ENCODE measurements at places on chromosomes 3 and 15.
A peak's percentile ranks its signal among the peaks of the same experiment; 100 is the strongest.

GRCh38 chr15:25616471-25616870, 177.6 kb upstream of the UBE3A start:
- DNase-seq: no peak

DNA sequence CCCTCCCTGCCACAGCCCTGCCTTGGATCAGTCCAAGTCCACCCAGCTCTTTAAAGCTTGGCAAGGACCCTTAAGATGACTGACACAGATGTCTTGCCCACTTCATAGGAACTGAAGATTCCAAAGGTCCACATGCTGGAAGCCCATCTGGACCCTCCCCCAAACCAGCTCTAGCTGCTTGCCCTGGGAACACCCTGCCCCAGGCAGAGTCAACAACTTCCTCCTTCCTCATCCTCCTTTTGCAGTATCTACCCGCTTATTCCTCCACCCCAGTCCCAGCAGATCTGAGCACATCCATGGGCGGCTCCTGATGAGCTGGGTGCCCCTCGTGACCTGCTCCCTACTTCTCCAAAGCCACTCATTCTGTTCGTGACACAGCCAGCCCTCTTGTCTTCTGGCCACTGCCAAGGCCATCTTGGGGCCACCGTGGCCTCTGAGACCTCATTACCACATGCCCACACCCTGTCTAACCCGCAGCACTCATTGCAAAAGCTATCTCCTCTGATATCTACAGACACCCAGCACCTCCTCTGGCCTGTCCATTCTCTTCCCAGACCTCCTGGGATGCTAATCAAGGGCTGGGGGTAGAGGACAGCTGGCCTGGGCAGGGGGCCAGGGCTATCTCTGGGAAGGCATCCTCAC, 2.0 kb upstream of the PFKFB4 start:
- no peak for DNase-seq

- DNase-seq: peak; percentile 78
These were observed 10.5 kb upstream of the SLITRK3 start for GRCh38 chr3:165206454-165207266.

DNA sequence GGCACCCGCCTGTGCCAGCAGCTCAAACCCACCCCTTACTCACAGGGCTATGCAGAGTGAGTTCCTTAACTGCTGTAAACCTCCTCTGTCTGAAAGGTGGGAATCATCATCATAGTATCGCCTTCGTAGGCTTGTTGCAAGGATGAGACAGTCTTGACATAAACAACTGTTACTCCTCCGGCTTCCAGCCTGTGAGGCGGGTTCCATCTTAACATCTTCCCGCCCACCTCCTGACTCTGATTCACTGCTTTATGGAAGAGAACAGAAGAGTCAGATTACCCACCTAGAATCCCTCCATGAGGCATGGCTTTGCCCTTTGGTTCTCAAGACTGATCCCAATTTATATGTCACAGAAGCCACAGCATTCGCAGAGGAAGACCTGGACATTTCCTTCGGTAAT, 21.9 kb downstream of the POLR2M start:
- DNase-seq: no peak

DNA sequence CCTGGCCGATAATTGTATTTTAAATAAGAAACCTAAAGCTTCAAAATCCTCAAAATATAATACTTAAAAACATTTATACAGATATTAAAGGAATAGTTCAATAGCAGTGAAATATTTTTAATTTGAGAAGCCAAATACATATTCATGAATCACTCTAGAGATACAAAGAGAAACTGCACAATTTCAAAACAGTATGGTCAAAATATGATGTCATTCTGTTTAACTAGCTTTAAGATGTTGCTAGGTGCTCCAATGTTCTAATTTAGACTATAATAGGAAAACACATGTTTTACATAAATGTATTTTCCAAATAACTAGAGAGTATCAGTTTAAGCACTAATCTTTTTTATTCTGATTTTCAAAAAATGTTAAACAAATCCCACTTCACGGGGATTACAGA, 10.3 kb upstream of the NRROS start:
- no peak for DNase-seq

DNA sequence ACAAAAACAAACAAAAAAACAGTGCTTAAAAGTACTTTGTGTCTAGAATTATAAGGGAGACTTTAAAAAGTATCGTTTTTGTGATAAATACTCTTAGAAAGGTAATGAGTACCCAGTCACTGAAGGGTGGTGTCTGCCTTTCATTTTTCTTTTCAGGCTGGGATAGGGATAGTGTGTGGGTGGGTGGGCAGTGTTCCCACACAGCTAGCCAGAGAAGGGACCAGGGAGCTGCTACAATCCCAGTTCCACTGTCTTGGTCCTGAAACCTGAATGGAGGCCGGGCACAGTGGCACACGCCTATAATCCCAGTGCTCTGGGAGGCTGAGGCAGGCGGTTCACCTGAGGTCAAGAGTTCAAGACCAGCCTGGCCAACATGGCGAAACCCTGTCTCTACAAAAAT, 2.1 kb downstream of the GK5 start:
- no peak for DNase-seq

DNA sequence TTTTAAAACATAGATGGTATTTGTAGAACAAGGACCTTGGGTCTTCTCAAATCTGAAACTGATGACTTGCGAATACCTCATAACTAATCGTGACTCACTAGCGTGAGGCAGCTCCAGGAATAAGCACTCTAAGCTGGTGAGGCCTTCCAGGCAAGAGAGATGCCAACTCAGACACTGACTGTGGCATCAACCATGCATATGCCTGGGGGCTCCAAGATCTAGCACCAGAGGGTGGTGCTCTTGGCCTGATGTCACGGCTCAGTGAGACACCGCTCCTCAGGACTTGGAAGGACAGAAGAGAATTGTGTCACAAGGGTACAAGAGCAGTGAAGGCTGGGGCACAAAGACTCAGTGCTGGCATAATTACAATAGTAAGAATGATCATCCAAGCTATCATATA, 125.0 kb upstream of the TRIM42 start:
- no peak for DNase-seq

DNA sequence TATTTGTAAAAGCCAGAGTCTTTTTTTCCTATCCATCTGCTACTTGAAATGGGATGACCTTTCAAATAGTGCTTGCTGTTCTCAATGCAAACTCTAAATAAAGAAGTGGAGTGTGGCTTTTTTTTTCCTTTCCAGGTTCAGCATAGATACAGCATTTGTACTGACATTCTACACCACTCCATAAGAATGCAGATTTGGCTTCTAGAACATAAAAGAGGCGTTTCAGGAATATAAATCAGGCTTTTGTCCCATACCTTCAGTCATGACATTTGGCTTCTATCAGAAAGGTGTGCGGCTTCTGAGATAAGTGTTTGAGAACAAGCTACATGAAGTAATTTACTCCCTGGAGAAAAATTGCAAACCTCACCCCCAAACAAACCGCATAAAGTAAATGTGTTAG, 553.1 kb downstream of the FHIT start:
- no peak for DNase-seq

DNA sequence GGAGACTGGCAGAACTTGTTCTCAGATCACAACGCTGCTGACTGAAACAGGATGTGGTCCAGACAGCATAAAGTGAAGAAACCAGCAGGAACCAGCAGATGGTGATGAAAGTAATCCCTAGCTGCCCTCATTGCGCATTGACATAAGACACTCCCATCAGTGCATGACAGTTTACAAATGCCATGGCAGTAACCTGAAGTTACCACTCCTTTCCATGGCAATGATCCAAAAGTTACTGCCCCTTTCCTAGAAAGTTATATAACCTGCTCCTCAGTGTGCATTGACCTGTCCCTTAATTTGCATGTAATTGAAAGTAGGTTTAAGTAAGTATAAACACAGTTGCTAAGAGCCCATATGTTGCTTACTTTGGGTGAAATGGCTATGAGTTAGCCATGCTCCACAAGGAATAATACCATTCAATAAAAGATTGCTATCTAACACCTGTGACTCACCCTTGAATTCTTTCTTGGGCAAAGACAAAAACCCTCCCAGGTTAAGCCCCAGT, 149.1 kb upstream of the CD96 start:
- no peak for DNase-seq

DNA sequence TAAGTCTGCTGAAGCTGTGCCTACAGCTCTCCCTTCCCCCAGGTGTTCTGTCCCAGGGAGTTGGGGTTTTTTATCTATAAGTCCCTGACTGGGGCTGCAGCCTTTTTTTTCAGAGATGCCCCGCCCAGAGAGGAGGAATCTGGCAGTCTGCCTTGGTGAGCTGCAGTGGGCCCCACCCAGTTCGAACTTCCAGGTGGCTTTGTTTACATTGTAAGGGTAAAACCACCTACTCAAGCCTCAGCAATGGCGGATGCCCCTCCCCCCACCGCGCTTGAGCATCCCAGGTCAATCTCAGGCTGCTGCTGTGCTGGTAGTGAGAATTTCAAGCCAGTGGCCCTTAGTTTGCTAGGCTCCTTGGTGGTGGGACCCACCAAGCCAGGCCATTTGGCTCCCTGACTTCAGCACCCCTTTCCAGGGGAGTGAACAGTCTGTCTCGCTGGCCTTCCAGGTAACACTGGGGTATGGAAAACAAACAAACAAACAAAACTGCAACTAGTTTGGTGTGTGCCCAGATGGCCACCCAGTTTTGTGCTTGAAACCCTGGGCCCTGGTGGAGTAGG, 189.4 kb downstream of the MFSD1 start:
- DNase-seq: no peak

DNA sequence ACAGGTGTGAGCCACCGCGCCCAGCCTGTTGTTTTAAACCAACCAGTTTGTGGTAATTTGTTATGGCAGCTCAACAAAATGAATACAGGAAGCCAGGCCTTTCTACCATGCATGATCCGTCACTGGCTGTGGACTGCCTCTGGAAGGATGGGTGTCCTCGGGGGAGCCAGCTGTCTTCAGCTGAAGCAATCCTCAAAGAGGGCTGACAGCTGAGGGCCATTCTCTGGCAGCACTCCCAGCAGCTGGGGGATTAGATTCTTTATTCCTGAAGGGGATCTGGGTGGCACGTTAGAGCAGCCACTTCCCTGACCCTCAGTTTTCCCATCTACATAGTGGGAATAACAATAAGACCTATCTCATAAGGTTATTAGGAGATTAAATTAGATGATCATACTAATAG, 24.4 kb downstream of the POLR2M start:
- peak; percentile 41 for DNase-seq

DNA sequence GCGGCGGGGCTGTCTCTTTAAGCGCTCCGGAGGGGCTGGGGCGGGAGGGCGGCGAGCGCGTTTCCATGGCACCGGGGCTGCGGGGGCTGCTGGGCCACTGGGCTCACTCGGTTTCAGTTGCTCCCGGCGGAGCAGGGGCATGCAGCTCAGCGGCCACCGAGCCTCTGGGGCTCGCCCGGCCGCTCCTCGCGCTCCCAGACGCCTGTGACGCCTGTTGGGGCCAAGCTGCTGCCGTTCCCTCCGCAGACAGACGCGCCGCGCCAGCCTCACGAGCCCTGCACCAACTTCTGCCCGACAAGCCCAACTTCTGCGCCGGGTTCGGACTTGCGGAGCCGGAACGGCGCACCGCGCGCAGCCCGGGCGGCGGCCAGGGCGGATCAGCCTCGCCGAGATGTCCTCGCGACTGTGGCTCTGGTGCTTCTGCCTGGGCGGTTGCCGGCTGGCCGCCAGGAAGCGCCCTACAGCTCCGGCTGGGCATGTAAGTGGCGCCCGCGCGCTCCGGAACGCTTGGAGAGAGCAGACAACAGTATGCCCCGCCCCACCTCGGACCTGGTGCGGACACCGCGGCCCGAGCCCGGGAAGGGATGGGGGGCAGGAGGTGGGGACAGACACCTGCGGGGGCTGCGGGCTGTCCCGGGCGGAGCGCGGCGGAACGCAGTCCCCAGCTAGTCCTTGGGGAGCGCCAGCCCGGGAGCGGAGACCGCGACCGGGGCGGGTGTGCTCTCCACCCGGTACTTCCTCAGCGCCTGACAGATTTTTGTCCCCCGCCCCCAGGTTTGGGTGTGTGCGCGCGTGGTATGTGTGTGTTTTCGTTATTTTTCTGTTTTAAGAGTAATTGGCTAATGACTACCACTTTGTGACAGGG, 154.1 kb upstream of the GOLIM4 start:
- DNase-seq: peak; percentile 92
